Activated CD4-positive, alpha-beta T cell treated with anti-CD3 and anti-CD28 coated beads, Interleukin-2, amount 10 ng/mL, durations not matched to agents 7 days and 5 days (primary cell): ENCODE measurements at places on chromosomes 11 and 22. TPM values are rescaled to one million over a fixed set of nuclear protein-coding genes. Genes with fewer than 3 reads are reported as not detected.

DNA sequence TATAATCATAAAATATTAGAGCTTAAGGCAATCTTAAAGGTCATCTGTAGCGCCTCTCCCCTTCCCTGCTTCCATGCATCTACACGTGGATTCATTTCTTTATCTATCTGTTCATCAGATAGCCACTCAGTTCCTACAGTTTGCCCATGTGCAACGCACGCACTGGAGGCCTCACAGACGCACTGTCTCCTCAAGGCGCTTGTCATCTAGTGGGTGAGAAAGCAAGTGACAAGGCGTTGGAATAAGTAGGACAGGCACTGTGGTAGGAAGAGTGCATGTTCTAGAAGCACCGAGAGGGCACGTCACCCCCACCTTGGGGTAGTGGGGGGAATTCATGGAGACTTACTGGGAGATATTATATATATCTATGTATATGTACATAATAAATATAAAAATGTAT is 20.8 kb upstream of the JAM3 start:
- no peak for DNase-seq
- H3K27me3 ChIP-seq, result peaks cover 17% of the 10 kb centered on the region
- H3K4me3 ChIP-seq, result no peak overlapping the region
- H3K27ac ChIP-seq, result no peak overlapping the region
- no peaks in the 10 kb centered on the region for H3K36me3 ChIP-seq

ARHGAP8 gene
- total RNA-seq, result 0.30 TPM

MAJIN gene
- total RNA-seq, result 0.54 TPM

GRCh38 chr11:3156282-3156660 is 8.8 kb downstream of the OSBPL5 start:
- peaks cover 9% of the 10 kb centered on the region for H3K27me3 ChIP-seq
- no peak overlapping the region for H3K27ac ChIP-seq
- peaks cover 2% of the 10 kb centered on the region for H3K4me1 ChIP-seq
- H3K36me3 ChIP-seq, result no peaks in the 10 kb centered on the region
- no peak overlapping the region for H3K4me3 ChIP-seq

GRCh38 chr11:115469361-115469760 is 34.9 kb downstream of the CADM1 start:
- no peak for DNase-seq
- H3K4me1 ChIP-seq, result no peaks in the 10 kb centered on the region
- no peaks in the 10 kb centered on the region for H3K27me3 ChIP-seq
- H3K4me3 ChIP-seq, result no peak overlapping the region

DNA sequence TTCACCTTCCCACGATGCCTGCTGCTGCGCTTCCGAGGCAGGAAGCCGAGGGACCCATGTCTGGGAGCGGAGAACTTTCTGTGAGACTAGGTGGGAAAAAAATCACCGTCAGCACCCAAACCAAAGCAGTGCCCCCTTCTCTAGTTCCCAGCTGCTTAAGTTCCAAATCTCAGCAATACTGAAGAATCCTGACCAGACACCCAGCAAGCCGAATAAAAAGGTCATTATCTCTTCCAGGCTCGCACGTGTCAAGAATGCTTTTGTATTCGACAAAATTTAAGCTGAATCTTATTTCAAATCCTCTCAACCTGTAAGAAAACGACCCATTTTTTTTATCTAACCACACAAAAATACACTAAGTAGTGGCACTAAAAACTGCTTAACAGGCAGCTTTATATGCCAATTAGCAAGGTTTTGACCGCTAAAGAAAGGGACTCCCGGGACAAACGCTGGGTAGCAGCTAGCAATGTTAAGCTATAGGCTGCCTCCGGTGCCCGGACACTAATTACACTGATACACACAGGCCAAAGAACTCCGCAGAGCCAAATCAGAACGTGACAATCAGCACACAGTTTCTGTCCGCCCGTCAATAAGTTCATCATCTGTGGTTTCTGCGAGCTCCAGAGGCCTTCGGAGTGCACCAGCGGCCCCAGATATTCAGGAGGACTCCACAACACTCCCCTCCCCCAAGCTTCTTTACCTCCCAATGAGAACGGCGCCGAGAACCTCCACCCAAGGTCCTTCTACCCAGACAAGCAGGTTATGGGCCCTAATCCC is 728 bp downstream of the RPL3 start:
- H3K4me3 ChIP-seq, result peak overlapping the region; percentile 95
- peak overlapping the region; percentile 100 for H3K27ac ChIP-seq
- H3K36me3 ChIP-seq, result peaks cover 56% of the 10 kb centered on the region
- H3K27me3 ChIP-seq, result no peaks in the 10 kb centered on the region
- DNase-seq, result peak; percentile 49

ROM1 gene
- 1.3 TPM for total RNA-seq

- no peaks in the 10 kb centered on the region for H3K27me3 ChIP-seq
- H3K27ac ChIP-seq, result peak overlapping the region; percentile 93
- peaks cover 97% of the 10 kb centered on the region for H3K4me1 ChIP-seq
- H3K36me3 ChIP-seq, result peaks cover 76% of the 10 kb centered on the region
Measured at GRCh38 chr11:67274768-67275605, 8.7 kb downstream of the GRK2 start.
